ENCODE measurements at places on chromosomes 1 and 21. TPM values are rescaled to one million over a fixed set of nuclear protein-coding genes. Genes with fewer than 3 reads are reported as not detected.

HCRTR1 gene
- 0.14 TPM for total RNA-seq

GRCh38 chr1:192080684-192081083, 77.6 kb upstream of the RGS18 start:
- DNase-seq: no peak

LIPI gene
- not detected for total RNA-seq

DNA sequence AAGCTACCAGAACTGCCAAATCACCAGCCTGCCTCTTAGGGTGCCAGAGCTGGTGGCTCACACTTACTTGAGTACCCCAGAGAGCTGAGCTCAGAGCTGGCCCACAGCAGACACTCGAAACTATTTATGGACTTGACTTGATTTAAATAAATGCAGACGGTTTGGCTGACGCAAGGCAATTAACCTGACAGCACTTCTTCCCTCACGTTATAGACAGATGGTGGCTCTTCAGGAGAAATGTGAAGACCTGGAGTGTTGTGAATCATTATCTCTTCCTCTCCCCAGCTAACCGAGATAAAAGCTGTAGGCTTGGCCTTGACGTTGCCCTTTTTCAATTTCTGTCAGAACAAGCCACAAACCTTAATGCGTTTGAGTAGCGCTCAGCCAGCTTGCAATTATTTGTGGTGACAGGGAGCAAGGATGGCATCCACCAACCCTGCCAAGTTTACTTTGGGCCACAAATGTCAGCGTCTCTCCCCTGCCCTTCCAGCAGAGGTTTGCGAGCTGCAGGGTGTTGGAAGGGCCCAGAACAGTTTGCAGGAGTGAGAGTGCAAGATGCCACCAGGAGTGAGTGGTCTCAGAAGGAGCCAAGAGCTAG, 34.0 kb upstream of the BCAR3 start:
- no peak for DNase-seq

- DNase-seq: peak; percentile 50
Observed at GRCh38 chr1:209627732-209628196, 24.5 kb downstream of the LAMB3 start.

- DNase-seq: no peak
Observed at GRCh38 chr1:228050571-228051231, 31.8 kb upstream of the ARF1 start.

- DNase-seq: no peak
Observed at GRCh38 chr1:151807766-151808165, 2.5 kb upstream of the LINGO4 start.

GRCh38 chr1:229158341-229158921, 112.5 kb upstream of the RAB4A start:
- DNase-seq: no peak

GRCh38 chr1:179190861-179191260, 38.6 kb downstream of the ABL2 start:
- DNase-seq: no peak

DNA sequence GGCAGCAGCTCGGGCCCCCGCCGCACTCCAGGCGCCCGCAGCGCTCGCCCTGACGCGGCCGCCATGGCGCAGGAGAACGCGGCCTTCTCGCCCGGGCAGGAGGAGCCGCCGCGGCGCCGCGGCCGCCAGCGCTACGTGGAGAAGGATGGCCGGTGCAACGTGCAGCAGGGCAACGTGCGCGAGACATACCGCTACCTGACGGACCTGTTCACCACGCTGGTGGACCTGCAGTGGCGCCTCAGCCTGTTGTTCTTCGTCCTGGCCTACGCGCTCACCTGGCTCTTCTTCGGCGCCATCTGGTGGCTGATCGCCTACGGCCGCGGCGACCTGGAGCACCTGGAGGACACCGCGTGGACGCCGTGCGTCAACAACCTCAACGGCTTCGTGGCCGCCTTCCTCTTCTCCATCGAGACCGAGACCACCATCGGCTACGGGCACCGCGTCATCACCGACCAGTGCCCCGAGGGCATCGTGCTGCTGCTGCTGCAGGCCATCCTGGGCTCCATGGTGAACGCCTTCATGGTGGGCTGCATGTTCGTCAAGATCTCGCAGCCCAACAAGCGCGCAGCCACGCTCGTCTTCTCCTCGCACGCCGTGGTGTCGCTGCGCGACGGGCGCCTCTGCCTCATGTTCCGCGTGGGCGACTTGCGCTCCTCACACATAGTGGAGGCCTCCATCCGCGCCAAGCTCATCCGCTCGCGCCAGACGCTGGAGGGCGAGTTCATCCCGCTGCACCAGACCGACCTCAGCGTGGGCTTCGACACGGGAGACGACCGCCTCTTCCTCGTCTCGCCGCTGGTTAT, 2.8 kb downstream of the KCNJ9 start:
- peak; percentile 70 for DNase-seq

GRCh38 chr1:189211742-189212141, 1265.9 kb downstream of the BRINP3 start:
- DNase-seq: no peak

CELA3B gene
- 2.0 TPM for total RNA-seq

- no peak for DNase-seq
Observed at GRCh38 chr1:46186076-46186475, 9.8 kb upstream of the P3R3URF start.
